ENCODE measurements at places on chromosomes 7 and 10.
A peak's percentile ranks its signal among the peaks of the same experiment; 100 is the strongest.

DNA sequence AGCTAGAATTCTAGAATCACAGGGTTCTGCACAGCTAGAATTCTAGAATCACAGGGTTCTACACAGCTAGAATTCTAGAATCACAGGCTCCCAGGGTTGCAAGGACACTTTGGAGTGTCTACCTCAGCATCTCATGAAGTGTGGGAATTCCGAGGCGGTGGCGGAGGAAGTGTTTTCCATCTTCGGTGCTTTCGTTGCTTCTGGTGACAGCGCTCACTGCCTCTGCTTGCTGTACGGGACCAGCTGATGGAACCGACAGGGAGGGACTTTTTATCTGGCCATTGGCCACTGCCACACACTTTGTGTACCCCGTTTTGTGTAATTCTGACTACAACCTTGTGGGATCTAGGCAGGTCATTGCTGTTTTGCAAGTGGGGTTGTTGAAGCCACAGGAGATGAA is 29.5 kb downstream of the LHPP start:
- no peak for DNase-seq

GRCh38 chr7:144527051-144527471 is 123.6 kb upstream of the NOBOX start:
- DNase-seq = no peak

DNA sequence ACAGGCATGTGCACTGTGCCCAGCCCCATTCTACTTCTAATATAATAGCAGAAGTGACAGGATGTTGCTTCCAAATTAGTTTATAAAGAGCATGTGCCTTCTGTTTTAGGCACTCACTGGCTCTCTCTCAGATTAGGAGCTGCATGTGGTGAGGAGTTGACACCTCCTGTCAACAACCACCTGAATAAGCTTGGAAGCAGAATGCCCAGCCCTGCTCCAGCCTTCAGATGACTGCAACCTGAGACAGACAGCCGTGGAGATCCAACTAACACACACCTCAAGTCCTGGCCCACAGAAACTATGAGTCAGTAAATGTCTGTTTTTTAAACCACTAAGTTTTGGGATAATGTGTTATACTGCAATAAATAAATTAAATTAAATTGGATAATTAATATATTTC is 54.5 kb downstream of the PARD3 start:
- no peak for DNase-seq

- DNase-seq = no peak
Measured at GRCh38 chr10:118139321-118139720, 92.6 kb upstream of the RAB11FIP2 start.

GRCh38 chr7:20365486-20365885 is 34.8 kb downstream of the ITGB8 start:
- no peak for DNase-seq

DNA sequence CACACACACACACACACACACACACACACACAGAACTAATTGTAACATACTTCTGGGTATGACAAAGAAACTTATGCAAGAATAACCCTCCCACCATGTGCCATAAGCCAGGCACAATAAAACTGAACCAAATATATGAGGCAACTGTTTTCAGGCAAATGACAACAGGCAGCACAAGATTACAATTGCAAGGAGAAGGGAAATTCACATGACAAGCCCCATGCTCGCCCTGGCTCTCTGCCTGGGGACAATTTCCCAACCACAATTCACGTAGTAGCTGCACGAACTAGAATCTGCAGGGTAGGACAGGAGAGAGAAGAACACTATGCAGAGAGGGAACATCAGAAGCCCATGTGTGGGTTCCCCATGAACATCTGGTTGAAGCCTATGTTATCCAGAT is 143.3 kb downstream of the CALN1 start:
- DNase-seq = peak; percentile 22

- no peak for DNase-seq
Measured at GRCh38 chr10:44184633-44185314, 200.1 kb downstream of the CXCL12 start.

DNA sequence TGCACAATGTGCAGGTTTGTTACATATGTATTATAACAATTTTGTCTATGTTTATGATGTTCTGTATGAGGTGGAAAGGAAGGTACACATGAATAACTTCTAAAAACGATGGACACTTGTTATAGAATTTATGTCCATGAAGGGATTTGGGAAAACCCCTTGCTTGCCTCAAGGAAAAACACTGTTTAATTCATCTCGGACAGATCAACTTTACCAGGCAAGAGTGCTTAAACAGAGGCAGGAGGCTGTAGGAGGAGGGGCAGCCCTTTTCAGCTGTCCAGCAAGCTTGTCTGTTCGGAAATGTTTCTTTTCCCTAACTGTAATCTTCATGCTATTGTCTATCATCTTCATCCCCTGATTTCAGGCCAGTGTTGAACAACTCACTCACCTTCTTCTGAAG is 200.9 kb downstream of the CDC14C start:
- DNase-seq = no peak

DNA sequence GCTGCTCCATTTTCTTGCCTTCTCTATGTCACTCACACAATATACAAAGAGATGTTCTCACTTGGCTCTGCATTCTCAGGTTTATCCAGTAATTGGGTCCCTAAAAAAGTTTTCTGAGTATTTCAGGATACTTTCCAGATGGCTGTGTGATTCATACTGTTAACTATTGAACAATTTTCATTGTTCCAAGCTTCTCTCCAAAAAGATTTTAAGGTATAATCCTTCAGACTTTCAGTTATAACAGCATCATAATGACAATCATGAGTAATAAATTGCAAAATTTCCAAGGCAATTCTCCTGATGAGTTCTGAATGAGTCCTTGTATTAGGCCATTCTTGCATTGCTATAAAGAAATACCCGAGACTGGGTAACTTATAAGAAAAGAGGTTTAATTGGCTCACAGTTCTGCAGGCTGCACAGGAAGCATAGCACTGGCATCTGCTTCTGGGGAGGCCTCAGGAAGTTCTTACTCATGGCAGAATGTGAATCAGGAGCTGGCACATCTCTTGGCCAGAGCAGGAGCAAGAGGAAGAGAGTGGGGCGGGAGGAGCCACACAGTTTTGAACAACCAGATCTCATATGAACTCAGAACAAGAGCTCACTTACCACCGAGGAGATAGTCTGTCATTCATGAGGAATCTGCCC is 148.1 kb downstream of the SLC16A9 start:
- DNase-seq = no peak

GRCh38 chr7:137818036-137818435 is 28.7 kb downstream of the DGKI start:
- peak; percentile 4 for DNase-seq

DNA sequence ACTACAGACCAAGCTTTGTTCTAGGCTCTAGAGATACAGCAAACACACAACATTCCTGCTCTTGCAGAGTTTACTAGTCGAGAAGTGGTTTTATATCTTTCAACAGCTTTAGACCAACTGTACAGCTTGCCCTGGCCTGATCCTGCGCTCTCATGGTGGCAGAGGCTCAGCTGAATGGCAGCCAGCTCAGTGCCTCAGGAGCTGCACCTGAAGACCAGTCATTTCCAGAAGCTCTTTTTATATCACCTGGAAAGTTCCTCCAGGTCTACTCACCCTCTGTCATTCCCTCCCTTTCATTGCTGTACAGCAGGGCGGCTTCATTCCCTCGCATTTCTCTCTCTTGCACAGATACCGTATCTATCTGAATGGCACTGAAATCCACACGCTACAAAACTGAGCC is 319.8 kb downstream of the GATA3 start:
- no peak for DNase-seq
